ENCODE measurements at places on chromosomes 6 and 20.

DNA sequence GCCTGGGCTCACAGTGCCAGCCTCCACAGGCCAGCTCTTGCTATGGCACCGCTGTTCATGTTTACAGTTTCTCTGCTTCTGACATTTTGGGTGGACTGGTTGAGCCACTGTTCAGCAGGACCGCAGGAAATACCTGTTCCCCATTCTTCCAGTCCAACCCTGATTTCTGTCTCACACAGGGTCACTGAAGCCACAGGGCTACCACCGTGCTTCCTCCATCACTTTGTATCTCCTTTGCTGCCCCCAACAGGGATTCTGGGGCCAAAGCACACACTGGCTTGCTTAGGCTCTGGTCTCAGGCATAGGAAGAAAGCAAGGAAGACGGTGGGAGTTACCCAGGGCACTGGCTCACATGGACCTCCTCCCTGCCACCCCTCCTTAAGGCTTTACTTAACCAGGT, 164.5 kb downstream of the UNC5CL start:
- DNase-seq = no peak

DNA sequence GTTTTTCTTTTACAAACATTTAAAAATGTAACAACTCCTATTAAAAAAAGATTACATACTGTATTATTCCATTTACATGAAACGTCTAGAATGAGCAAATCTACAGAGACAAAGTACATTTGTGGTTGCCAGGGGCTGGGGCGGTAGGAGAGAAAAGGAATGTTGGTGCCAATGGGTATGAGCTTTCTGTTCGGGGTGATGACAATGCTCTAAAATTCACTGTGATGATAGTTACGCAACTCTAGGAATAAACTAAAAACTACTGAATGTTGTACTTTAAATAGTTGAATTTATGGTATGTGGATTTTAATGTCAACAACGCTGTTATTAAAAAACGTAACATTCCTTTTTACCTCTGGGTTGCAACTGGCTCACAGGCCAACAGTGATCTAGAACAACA, 211.1 kb downstream of the GMDS start:
- DNase-seq = no peak

DNA sequence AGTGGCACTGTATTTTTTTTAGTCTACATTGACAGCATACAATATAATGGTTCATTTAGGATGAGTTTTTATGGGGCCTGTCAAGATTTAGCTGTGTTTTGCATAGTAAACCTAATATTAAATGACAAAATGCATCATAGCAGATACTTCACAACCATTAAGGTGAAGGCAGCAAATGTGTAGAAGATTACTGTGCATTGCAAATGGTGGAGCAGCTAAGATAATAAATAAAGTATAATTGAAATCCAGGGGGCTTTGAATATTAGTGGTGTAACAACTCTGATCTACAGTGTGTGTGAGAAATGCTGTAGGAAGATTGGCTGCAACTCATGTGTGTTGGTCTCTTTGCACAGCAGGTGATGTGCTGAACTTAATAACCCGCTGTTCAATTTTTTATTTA, 801.9 kb upstream of the CITED2 start:
- DNase-seq = no peak

DNA sequence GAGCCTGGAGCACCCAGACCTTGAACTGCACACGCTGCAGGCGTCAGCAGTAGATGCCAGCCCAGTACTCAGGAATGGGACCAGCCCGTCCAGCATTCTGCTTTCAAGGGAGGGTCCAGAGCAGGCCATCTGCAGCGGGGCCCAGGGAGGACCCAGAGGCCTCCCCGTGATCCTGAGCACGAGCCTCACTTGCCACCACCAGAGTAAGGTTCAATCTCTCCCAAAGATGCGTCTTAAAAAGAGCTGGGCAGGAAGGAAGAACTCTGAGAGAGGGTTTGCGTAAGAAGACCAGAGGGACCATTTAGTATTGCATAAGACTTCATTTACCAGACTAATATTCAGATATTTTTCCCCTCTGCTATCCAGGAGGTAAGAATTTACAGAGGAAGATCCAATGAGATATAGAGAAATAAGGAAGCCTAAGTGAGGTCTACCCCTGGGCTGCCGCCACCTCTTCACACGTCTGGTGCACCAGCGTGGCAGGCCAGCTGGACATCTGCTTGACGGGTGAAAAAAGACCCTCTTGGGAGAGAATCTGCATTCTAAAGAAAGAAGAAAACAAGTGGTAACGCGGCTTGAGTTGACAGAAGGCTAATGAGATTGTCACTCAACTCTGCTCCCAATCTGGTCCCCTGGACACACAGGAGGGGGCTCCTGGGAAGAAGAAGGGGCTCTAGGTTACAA, 107.3 kb downstream of the PRND start:
- no peak for DNase-seq

GRCh38 chr20:2350606-2351005, 30.1 kb upstream of the TGM6 start:
- DNase-seq = no peak

DNA sequence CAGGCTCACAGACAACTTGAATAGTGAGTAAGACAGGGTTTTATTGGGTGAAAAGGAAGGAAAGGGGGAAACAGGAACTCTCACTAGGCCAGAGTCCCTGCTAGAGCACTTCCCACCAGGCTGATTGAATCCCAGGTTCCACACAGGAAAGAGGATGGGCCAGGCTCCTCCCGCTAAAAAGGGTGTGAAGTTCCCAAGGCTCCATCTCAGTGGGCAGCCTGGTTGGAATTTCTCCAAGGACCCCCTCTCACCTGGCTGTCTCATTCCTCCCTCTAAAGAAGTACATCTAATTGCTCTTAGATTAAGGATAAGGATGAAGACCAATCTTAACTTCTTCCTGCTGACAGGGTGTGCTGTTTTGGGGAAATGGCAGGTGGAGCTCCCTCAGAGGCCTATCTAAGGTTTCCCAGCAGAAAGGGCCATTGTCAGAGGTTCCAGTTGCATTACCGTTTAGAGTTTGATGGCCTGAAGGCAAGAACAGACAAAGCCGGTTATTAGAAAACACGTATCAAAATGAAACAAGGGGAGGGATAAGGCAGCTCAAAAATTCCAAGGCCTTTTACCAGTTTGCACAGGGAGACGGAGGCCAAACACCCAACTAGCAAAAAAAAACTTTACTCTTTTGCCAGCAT, 21.5 kb downstream of the COL19A1 start:
- DNase-seq = no peak

DNA sequence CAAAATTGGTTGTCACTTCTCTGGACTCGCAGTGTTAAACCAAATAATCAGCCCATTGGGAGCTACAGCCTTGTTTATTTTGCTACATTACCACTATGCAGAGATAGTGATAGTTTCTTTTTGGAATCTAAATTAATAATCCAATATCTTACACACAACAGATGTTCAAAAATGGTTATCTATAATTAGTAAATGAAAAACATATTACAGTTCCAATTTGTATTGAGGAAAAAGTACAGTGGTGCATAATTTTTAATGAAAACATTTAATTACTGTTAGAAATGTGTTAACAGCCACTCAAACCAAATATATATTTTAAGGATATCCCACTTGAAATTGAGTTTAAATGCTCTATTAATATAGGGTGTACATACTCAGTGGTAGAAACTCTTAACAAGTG, 327.3 kb upstream of the MARCKS start:
- no peak for DNase-seq

DNA sequence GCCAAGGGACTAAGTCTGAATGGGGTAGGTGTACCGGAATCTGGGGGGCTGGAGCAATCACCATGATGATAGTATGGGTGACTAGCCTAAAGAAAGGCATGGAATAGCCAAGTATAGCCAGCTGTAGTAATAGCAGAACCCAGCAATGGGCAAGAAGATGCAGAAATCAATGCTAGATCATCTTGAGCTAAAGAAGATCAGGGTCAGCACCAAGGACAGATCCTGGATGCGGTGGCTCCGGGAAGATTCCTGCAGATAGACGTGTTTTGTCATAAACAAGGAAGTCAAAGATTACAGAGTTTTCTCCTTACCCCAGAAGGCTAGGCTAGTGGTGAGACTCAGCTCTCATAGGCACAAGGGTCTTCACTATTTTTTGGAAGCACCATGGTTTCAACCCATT, 561.6 kb upstream of the CHD6 start:
- DNase-seq = no peak

Data from stimulated activated CD4-positive, alpha-beta T cell treated with anti-CD3 and anti-CD28 coated beads, Interleukin-12 subunit alpha, Interleukin-12 subunit beta, amount 100 ng/mL, for 48 hours (primary cell).